ENCODE measurements at places on chromosomes 1 and 21.

GRCh38 chr1:56816264-56816663 is 2.9 kb downstream of the FYB2 start:
- no peak for DNase-seq

DNA sequence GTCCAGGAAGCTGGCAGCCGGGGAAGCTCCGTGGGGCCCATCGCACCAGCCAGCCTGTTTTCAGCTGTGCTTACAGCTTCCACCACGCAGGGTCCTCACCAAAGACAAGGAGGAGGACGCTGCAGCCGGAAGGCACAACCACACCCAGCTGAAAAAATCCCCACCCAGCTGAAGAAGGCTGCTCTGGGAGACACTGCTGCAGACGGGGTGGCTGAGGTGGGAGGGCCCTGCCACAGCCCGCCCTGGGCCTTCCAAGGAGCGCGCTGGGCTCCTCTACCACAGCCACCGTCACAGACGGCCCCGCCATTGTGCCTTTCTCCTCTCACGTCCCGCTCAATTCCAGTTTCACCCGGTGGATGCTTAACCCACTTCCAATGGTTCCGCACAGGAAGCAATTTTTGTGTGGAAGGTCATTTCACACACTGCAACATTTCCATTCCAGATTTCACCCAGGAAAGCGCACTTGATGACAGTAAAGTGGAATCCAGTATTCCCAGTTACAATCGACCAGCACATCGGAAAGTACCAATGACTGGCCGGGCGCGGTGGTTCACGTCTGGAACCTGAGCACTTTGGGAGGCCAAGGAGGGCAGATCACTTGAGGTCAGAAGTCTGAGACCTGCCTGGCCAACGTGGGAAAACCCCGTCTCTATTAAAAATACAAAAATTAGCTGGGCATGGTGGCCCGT is 47.9 kb downstream of the NPHP4 start:
- no peak for DNase-seq

DNA sequence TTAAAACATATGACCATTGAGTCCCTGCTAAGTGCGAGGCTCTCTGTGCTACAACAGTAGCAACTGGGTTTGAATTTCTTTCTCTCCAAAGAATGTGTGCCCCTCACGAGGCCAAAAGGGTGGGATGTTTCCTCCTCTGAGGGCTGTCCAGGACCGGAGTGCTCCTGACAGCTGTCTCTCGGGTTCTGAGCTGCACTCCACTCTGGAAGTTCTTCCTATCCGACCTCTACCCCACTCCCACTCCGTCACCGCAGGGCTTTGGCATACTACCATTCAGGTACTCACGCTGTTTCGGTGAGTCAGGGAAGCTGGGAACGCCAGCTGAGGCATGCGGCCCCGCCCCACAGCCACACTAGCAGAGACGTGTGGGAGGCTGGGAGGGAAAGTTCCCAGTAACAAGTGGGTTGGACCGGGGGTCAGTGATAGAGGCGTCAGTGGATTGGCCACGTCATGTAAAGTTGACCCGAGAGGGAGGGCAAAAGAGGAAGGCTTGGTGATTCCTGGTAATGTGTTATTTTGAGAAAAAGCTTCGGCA is 705 bp upstream of the SLC50A1 start:
- peak; percentile 76 for DNase-seq

- no peak for DNase-seq
These were observed 54.8 kb downstream of the NR5A2 start for GRCh38 chr1:200082329-200082728.

DNA sequence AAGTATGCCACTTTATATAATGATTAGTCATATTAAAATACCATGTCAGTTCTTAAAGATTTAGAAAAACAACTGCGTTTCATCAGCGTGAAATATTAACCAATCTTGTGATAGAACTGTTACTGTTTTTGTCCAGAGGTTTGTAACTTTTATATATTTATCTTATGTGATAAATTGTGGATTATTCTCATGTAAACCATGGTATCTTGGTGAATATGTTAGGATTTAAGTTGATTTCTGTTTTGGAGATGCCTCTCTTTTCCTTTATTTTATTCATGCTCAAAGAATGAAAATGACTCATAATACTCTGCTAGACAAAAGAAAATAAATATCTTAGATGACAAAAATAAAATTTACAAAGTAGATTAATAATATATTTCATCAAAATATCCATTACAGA is 88.4 kb downstream of the ADGRL4 start:
- DNase-seq = no peak

DNA sequence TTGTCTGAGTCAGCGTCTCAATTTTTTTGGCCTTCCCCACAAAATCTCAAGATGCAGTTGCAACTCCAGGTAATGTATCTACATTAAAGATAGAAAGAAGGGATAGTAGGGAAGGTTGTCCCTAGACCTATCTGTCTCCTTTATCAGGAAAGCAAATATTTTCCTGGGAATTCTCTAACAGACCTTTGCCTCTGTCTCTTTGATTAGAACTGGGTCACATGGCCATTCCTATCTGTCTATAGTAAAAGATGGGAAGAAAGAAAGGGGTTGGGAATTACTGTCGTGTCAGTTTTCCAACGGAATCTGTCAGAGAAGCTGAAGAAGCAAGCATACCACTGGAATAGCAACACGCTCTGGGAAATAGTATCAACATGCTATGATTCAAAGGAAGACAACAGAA is 48.7 kb downstream of the ZNF326 start:
- DNase-seq = no peak

- DNase-seq = no peak
These were observed 66.6 kb downstream of the SCMH1 start for GRCh38 chr1:41175546-41175945.

GRCh38 chr1:234601301-234602017 is 8.5 kb downstream of the IRF2BP2 start:
- no peak for DNase-seq

DNA sequence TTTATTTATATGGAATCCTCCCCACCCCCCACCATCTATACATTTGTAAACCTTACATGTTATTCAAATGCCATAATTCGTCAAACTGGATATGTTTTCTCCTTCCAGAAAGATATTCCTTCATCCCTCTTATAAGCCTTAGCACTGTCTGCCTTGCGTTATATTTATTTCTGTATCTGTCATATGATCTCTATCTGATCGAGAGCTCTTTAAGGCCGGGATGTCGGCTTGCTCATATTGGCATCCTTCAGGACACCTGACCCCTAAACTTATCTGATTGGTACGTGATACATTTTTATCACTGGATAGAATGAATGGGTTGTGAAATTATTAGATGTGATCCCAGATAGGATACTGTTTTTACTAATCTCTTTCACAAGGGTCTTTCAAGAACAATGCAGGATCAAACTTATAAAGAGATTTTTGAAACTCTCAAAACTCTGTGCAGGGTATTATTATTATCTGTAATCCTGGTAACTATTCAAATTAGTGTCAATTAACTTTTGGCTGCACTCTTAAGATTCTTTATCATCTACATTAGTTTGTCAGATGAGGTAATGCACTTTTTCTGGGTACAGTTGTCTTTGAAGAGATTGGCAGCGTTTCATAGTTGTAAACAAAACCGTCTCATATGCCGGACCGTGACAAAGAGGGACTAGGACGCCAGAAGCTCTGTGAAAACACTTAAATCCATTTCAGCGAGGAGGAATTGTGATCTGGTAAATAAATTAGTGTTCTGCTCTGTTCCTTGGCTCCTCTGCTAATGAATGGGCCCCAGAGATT is 152.0 kb downstream of the KIF26B start:
- no peak for DNase-seq

DNA sequence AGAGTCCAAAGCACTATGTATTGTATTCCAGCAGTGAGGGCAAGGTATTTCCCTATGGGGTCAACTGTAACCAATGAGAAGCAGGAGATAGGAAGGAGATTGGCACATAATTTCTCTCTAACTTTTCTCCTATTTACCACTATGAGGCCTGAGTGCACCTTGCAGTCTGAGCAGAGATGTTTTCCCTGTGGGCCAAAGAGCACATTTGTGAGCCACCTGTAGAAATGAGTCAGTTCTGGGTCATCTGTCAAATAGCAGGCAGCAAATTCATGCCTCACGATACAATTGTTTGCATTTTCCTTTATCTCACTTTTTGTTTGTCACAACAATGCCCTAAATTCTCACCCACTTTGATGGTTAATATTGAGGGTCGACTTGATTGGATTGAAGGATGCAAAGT is 547.2 kb upstream of the NCAM2 start:
- DNase-seq = no peak

DNA sequence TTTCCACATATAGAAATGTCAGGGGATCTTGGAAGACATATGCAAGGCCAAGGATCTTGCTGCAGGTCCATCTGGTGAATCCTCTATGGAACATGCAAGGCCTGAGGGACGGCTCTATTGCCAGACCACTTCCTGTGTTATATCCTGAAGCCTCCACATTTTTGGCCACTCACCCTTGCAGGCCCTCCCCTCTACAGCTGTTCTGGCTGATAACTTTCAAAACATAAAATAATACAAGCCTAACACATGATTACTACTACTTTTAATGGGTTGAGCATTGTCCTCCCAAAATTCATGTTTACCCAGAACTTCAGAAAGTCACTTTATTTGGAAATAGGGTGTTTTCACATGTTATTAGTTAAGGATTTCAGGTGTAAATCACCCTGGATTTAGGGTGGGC is 18.5 kb upstream of the LYPLAL1 start:
- no peak for DNase-seq

DNA sequence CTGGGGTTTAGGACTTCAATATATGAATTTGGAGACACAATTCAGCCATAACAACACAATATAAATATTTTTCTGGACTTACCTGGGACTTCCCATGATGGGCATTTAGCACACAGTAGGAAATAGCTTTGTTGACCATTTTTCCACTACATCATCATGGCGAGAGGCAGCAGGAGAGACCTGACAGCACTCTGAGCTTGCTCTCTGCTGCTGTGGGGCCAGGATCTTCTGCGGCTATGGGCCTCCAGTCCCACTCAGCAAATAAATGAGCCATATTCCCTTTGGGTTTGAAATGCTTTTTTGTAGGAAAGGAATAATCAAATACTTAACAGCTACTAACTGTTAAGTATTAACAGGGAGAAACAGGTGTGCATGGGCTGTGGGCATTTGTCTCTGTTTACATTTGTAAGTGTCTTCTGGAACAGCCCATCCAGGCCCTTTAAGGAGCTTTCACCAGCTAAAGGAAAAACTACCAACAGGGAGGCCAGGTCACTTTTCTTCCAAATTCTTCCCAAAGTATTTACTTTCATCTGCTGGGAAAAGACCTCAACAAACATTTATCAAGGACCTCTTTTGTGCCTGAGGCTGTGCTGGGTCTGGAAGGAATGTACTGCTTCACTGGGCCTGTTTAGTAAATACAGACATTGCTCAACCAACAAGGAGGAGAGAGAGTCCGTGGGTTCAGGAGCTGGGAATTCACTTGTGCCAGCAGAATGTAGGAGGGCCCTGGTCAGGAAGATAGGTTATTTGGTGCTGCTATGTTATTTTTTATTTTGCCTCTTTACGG is 133.2 kb downstream of the LRIG2 start:
- no peak for DNase-seq

DNA sequence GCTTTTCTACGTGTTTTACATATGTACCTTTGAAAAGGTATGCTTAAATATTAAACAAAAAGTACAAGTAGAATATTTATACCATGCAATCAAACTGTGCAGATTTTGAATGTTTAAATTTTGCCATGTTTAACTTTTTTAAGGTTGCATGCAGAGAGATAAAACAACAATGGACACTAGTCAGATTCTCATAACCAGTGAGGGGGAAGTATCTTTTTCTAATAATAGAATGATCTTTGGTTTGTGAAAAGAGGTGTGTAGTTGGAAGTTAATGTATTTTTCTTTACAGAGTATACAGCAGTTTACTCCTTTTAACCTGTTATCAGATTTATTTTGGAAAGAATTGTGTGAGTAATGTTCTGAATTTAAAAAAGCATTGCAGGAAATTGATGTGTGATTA is 27.1 kb downstream of the POU2F1 start:
- DNase-seq = no peak

DNA sequence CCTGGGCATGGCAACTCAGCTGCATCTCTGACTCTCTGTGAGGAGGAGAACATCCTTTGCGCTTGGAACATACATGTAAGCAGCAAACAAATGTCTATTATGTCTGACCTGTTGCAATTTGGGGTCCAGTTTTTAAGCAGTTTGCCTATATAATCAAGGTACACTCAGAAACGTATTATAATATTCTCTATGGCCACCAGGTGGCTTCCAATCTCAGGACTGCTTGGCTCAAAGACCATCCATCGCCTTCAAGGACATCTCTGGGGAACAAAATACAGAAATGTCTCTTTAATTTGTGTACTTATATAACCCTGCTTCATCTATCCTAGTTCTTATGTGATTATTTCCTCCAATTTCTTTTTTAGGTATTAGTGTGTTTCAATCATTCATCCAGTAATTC is 227.2 kb downstream of the OLFM3 start:
- DNase-seq = no peak

GRCh38 chr1:17887661-17888371 is 132.7 kb downstream of the ACTL8 start:
- no peak for DNase-seq
